ENCODE measurements at places on chromosomes 11 and 22. TPM values are rescaled to one million over a fixed set of nuclear protein-coding genes. Genes with fewer than 3 reads are reported as not detected.

DNA sequence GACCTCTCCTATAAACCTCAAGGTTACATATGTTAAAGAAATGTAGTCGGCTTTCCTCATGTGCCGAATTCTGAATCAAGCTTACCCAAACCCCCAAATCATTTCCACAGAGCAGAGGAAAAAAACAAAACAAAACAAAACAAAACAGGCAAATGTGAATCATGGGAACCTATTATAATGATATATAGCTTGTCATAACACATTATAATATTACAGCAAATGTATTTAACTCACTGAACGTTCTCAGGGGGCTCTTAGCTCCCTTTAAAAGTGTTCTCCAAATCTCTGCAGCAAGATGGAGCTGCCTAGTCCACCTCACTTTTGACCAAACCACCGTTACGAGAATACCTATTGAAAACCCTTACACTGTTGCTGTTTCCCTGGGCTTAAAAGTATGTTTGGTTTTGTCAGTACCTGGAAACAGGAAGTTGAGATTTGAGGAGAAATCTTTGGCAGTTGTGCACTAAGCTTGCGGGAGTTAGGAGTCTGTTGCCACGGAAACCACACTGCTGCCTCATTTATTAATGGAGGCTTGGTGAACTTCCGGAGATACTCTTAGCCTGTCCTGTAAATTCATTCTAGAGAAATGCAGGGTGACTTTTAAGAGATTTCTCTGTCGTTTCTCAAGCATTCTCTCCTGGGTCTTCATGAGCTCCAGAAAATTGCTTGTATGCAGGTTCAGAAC is 167.0 kb upstream of the RASSF10 start:
- DNase-seq: peak; percentile 87

DNA sequence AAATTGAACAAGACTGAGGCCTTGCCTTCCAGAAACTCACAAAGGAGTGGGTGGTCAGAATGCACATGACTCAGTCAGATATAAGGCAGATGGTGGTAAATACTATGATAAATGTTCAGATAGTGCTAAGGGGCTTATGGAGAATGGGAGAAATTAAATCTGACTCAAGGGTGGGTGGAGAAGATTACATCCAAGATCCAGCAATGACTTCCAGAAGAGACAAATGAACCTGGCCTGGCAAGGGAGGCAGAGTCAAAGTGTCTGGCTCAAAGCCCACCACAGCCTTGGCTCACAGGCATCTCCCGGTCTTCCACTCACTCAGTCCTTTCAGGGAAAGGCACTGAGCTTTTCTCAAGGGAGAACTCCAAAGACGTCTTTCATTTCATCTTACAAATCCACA is 6.1 kb upstream of the ZBTB16 start:
- no peak for DNase-seq

DNA sequence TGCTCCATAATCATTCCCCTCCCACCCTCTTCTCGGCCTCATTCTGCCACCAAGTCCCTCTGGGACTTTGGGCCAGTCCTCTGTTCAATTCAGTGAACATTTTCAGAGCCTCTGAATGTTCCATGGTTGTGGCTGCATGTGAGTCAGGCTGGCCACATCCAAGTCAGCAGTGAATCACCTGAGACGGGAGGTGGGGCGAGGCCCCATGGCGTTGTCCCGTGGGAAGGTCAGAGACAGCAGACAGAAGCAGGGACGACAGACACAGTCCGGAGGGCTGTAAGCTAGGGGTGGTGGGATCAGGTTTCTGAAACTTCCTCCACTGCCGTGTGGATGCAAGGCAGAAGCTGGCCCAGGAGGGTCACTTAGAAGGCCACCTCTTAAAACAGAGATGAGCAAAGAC is 324.8 kb downstream of the MN1 start:
- DNase-seq: no peak

DNA sequence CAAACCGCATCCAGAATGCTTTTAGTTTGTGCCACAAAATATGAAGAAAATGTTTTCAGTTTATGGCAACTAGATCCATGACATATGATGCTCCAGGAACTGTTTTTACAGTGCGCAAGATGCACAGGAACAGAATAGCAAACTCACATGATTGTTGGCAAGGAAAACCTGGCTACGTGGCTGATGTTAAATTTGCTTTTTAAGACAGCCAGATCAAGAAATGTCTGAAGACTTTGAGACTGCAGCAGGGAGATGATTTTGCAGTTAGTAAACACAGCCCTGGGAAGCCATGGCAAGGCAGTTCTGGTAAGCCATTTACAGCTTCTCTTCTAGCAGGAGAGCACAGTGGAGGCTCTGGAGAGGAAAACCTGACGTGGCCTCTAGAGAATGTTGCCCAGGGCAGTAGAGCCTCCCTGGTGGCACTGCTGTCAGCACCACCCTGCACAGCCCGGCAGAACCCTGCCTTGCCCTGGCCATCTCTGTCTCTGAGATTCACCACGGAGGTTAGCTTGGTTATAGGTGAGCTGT is 69.8 kb upstream of the TNRC6B start:
- DNase-seq: no peak

Gene ENTHD1
- not detected for total RNA-seq

DNA sequence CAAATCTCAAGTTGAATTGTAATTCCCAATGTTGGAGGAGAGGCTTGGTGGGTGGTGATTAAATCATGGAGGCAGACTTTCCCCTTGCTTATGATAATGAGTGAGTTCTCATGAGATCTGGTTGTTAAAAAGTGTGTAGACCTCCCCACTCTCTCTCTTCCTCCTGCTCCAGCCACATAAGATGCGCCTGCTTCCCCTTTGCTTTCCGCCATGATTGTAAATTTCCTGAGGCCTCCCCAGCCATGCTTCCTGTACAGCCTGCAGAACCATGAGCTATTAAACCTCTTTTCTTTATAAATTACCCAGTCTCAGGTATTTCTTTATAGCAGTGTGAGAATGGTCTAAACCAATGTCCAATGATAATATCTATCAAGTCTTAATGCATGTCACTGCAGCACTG is 34.2 kb downstream of the SOX6 start:
- DNase-seq: no peak

DNA sequence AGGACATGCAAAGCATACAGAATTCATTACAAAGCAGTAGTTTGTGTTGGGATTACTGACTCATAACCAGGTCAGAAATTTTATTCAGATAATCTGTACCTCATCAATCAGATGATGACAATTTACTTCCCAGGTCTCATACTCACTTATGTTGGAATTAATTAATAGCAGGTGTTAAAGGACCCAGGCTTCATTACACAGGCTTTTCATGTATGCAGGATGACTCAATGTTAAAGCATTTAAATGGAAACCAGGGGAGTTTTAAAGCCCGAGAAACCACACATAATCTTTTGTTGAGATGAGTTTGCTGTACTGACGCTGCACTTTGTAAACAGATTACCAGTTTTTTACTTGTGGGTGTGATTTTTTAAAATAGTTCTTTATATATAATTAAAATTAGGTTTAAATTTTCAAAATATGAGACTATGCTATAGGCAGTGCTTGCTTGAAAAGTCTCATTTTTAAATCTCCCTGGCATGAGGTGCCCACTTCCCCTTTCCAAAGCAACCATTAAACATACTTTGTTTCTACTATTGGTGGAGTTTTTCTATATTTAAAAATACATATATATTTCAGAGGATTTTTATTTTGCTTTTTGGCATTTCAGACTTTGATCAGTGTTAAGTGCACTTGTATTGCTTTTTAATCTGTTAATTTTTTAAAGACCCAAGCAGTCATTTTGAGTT is 41.0 kb downstream of the CEP57 start:
- peak; percentile 36 for DNase-seq

Gene OR2AG1
- not detected for total RNA-seq

Gene PDGFB
- total RNA-seq: 12.4 TPM

GRCh38 chr22:49113758-49114157 is 713.9 kb downstream of the BRD1 start:
- no peak for DNase-seq

DNA sequence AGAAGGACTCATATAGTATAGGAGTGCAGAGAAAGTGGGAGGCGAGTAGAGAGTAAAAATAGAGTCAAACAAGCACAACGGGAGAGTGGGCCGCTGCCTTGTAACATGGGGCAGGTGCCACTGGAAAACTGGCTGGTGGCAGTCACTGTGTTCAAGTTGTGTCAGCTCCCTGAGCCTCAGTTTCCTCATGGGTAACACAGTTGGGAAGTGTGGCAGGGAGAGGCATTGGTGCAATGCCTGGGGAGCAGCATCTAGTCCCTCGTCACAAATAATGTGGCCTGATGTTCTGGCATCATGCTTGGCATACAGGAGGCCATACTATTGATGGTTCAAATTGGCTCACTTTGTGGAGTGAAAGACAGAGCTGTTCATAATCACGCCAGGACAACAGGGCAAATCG is 78.9 kb upstream of the SPON1 start:
- DNase-seq: no peak

- peak; percentile 65 for DNase-seq
Measured at GRCh38 chr11:77557553-77557952, 32.2 kb upstream of the AQP11 start.

DNA sequence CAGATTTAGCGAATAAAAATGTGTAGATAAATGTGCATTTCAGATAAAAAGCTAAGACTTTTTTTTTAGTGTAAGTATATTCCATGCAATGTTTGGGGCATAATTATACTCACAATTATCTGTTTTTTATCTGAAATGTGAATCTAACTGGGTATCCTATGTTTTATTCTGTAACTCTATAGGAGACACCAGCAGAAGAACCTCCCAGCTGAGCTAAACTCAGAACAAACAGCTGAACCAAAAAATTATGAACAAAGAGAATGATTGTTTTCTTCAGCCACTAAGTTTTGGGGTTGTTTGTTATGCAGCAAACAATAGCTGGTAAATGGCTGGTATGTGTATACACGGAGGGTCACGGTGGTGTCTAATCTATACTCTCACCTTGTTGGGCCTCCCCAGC is 42.9 kb downstream of the FBXO7 start:
- DNase-seq: no peak

Measured in HT-29 (cell line).